Activated CD4-positive, alpha-beta T cell treated with anti-CD3 and anti-CD28 coated beads, Interleukin-2, amount 10 ng/mL, durations not matched to agents 7 days and 5 days (primary cell): ENCODE measurements at places on chromosomes 16 and 17. TPM values are rescaled to one million over a fixed set of nuclear protein-coding genes. Genes with fewer than 3 reads are reported as not detected.
A peak's percentile ranks its signal among the peaks of the same experiment; 100 is the strongest.

Gene TNK1
- 1.5 TPM for total RNA-seq

Gene HBM
- not detected for total RNA-seq

Gene EXOC3L1
- total RNA-seq: not detected

Gene AANAT
- not detected for total RNA-seq

Gene ZFP3
- 6.5 TPM for total RNA-seq

Gene DNAAF8
- 0.21 TPM for total RNA-seq

Gene VTN
- total RNA-seq: 0.08 TPM

Gene TNFRSF12A
- 2.1 TPM for total RNA-seq

Gene TPSB2
- not detected for total RNA-seq

GRCh38 chr16:81469710-81470535 lies 25.3 kb downstream of the CMIP start:
- H3K27me3 ChIP-seq: no peaks in the 10 kb centered on the region
- H3K27ac ChIP-seq: peak overlapping the region; percentile 85
- H3K36me3 ChIP-seq: peaks cover 12% of the 10 kb centered on the region
- peak overlapping the region; percentile 66 for H3K4me3 ChIP-seq

DNA sequence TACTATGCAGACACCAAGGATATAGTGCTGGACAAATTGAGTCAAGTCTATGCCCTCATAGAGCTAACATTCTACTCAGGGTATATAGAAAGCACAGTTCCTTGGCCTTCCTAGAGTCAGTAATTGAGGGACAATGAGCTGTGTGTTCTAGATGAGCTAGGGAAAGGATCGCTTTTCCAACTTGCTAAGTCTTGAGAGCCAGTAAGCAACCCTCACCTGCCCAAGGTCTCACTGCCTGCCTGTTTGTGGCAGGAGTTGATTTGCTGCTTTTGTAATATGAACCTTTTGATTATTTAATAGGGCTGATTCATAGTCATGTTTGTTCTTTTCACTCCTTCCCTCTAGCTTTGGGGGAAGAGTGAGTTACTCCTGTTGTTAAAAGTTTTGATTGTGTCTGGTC lies 6.5 kb downstream of the DDX42 start:
- no peak overlapping the region for H3K4me3 ChIP-seq
- H3K36me3 ChIP-seq: peaks cover 41% of the 10 kb centered on the region
- H3K27me3 ChIP-seq: no peaks in the 10 kb centered on the region
- no peak for DNase-seq

DNA sequence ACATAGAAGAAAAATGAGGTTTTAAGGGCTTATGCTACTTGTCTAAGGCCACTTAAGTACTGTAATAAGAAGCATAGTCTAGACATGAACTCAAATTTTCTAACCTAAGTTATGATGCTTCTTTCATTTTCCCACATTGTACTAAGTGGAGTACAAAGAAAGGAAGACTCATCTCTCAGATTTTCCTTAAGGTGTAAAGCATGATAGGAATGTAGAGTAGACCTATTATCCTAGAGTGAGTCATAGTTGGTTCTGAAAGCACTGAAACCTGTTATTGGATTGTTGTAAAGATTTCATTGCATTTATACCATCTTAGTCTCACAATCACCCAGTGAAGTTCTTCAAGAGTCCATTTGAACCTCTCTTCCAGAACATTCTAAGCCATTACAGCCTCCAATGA lies 343.8 kb downstream of the TOX3 start:
- no peaks in the 10 kb centered on the region for H3K4me1 ChIP-seq
- no peak overlapping the region for H3K27ac ChIP-seq
- DNase-seq: no peak
- H3K36me3 ChIP-seq: no peaks in the 10 kb centered on the region

DNA sequence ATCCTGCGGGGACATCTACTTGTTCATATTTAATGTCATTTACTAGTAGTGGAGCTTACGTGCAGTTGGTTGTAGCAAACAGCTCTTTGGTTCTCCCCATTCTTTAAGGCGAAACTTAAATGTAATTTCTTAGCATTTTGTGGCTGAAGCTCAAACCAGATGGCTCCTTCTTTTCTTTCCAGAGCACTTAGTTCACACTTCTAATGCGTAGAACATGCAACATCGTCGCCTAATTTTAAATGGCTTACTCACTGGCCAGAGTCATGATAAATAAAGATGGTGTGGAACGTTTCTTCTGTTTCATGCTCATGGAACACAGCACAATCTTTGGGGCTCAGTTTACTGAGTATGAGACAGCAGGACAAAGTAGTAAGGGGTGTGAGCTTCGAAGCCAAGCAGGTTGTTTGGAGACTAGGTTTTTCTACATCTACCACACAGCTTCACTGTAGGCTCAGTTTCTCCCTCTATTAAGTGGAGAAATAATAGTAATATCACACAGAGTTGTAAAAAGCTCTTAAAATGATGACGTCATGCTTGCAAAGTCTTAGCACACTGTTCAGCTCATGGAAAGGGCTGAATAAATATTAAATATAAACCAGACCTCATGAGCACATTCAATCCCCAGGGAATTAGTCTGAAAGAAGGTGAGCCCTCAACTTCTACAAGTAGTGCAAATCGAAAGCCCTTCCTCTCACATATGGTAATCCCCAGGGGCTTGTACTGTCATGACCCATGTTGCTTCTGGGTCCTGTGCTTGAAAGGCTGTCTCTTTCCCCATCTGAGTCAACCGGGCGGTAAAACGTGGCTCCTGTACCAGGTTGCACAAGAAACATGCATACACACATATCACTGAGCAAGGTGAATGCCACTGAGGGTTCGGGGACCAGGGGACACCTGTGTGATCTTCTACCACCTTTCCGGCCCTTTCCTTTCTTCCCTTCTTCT lies 384.3 kb downstream of the CDH13 start:
- no peak overlapping the region for H3K4me3 ChIP-seq
- H3K36me3 ChIP-seq: no peaks in the 10 kb centered on the region
- H3K27ac ChIP-seq: no peak overlapping the region

DNA sequence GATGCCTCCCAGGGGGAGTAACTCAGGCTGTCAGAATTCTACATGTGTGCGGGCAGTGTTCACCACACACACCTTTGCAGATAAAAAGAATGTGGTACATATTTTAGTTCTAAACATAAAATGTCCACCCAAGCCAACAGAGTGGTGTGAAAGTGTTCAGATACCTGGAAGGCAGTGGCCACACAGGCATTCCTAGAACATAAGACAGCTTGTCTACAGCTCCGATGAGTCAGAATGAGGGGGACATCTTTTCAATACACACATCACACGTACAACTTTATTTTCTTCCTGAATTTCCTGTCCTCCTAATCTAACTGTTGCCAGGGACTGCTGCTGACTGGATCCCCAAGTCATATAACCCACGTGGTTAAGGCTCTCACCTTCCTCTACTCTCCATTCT lies 142.3 kb downstream of the ZFHX3 start:
- H3K27ac ChIP-seq: peak overlapping the region; percentile 1
- no peak overlapping the region for H3K4me3 ChIP-seq
- no peaks in the 10 kb centered on the region for H3K4me1 ChIP-seq
- no peaks in the 10 kb centered on the region for H3K36me3 ChIP-seq
- H3K27me3 ChIP-seq: peaks cover 7% of the 10 kb centered on the region
- DNase-seq: no peak

- H3K4me3 ChIP-seq: peak within 1 kb of the TSS; percentile 98
- no peaks in the 10 kb centered on the region for H3K27me3 ChIP-seq
- H3K4me1 ChIP-seq: peaks cover 46% of the 10 kb centered on the region
Observed at GRCh38 chr17:5419959-5420653, at the start of gene RPAIN. TSS of gene RPAIN (plus strand) at chr17:5420182. CDS start at chr17:5420211, 29 bp downstream.

DNA sequence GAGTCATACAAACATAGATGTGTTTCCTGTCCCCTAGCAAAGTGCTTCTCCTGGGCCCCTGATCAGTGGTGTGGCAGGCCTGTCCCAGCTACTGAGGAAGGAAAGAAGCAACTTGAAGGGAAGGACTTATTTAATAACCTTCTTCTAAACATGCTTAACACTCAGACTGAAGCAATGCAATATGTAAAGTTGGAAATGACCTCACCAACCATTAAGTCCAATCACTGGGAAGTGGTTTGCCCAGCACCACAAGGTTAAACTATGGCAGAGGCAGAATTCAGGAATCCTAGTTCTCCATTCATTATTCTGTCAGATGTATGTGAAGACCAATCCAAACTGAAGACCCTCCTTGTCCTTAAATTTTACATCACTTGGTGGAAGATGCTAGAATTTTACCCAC lies 39.1 kb downstream of the CENPV start:
- H3K4me3 ChIP-seq: no peak overlapping the region
- no peaks in the 10 kb centered on the region for H3K27me3 ChIP-seq
- no peak for DNase-seq
- H3K27ac ChIP-seq: no peak overlapping the region
- H3K4me1 ChIP-seq: peaks cover 13% of the 10 kb centered on the region

- H3K27ac ChIP-seq: no peak overlapping the region
- DNase-seq: no peak
- no peaks in the 10 kb centered on the region for H3K4me1 ChIP-seq
- H3K36me3 ChIP-seq: no peaks in the 10 kb centered on the region
- H3K27me3 ChIP-seq: no peaks in the 10 kb centered on the region
Observed at GRCh38 chr16:66289051-66289680, 77.3 kb upstream of the CDH5 start.

- DNase-seq: peak; percentile 48
- peaks cover 96% of the 10 kb centered on the region for H3K4me1 ChIP-seq
- H3K36me3 ChIP-seq: peaks cover 74% of the 10 kb centered on the region
- H3K27ac ChIP-seq: peak overlapping the region; percentile 86
Observed at GRCh38 chr16:27242868-27243590, 25.5 kb downstream of the NSMCE1 start.

DNA sequence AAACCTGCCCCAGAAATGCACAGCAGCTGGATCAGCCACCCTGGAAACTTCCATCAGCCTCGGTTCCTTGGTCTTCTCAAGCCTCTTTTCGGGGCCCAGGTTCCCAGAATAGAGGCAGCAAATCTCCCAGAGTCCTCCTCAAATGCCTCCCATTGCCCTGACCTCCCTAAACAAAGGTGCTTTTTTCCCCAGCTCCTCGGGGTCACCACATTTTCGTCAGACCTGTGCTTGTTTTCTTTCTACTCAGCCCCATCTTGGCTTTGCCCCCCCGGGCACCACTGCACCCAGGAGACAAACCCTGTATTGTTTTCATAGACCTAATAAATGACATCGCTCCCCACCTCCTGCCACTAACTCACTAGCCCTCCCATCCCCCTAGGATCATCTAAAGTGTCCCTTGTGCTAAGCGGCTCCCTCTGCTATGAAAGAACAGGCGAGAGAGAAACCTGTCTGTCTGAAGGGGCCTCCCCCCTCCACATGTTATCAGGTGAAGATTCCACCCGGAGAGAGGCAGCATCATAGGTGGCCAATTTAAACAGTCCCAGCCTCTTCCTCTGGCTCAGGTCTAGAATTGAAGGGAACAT lies 451.1 kb downstream of the SOX9 start:
- no peak for DNase-seq
- peaks cover 17% of the 10 kb centered on the region for H3K27me3 ChIP-seq
- H3K27ac ChIP-seq: no peak overlapping the region
- H3K4me1 ChIP-seq: peaks cover 6% of the 10 kb centered on the region
- no peaks in the 10 kb centered on the region for H3K36me3 ChIP-seq
- H3K4me3 ChIP-seq: no peak overlapping the region

DNA sequence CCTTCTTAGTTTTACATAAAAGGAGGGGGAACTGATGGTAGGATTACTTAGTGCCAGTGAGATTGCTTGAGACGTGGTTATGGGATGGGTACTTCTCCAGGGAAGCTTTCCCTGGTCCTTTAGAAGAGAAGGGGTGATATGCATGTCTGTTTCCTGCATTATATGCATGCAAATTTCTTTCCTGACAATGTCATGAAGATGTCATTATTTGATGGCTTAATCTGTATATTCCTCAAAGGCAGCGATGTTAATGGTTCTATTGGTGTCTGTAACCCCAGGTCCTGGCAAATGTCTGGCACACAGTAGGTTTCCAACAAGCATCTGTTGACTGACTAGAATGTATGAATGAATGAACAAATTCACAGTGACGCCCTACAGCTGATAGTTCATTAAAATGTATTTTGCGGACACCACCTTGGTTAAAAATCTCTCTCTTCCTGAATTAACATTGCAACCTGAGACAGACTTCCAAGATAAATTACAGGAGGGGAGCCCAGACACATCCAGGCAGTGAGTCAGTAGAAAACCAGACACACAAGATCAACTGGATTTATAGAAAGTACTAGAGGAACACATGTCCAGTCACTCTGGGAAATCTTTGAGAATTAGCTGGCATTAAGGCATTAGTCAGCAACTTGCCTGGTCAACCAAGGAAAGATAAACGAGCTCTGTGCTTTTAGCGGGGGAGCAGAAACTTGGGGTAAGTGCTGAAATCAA lies 293.4 kb downstream of the XYLT1 start:
- H3K4me1 ChIP-seq: peaks cover 14% of the 10 kb centered on the region
- no peak overlapping the region for H3K4me3 ChIP-seq
- H3K27ac ChIP-seq: peak overlapping the region; percentile 76
- no peak for DNase-seq
- peaks cover 52% of the 10 kb centered on the region for H3K36me3 ChIP-seq

- peaks cover 3% of the 10 kb centered on the region for H3K27me3 ChIP-seq
- no peaks in the 10 kb centered on the region for H3K4me1 ChIP-seq
- no peak overlapping the region for H3K4me3 ChIP-seq
- no peak overlapping the region for H3K27ac ChIP-seq
- no peak for DNase-seq
Observed at GRCh38 chr17:19333736-19334290, 28.7 kb downstream of the B9D1 start.

DNA sequence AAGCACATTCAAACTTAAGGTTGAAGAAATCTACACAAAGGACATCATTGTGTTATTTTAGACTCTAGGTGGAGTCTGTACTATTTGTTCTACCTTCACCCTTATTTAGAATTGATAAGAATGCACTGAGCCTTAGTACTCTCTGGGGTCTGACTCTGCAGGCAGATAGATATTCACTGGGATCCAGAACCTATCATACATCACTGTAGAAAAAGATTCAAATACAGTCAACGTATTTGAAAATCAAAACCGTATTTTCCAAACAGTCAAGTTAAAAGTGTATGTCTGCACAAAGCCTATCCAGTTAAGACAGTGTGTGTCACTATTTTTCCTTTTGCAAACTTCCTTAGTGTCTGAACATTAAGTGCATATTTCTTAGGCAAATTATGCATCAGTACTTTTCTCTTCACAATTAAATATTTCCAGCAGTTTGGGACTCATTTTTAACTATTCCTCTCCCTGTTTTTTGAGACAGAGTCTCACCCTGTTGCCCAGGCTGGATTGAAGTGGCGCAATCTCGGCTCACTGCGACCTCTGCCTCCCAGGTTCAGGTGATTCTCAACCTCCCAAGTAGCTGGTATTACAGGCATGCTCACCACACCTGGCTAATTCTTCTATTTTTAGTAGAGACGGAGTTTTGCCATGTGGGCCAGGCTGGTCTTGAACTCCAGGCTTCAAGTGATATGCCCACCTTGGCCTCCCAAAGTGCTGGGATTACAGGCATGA lies 22.3 kb downstream of the MOSMO start:
- no peak overlapping the region for H3K27ac ChIP-seq
- no peak for DNase-seq
- H3K4me3 ChIP-seq: no peak overlapping the region
- H3K36me3 ChIP-seq: peaks cover 27% of the 10 kb centered on the region

DNA sequence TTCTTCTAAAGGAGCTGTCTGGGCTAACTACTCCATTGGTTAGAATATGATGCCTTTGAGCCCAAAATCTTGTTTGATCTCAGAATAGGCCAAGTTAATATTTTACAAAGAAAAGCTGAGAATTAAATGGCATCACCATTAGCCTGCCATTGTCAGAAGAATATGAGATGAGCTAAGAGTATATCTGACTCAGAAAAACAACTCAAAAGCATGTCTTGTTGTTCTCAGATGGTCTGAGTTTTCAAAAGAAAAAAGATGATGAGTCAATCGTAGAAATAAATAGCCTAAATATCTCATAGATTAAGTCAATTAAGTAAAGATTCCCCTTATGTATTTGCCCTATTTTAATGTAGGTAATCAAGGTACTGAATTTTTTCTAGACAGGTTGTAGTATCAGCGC lies 197.1 kb upstream of the TBX2 start:
- H3K27me3 ChIP-seq: peaks cover 2% of the 10 kb centered on the region
- no peak overlapping the region for H3K27ac ChIP-seq
- no peaks in the 10 kb centered on the region for H3K4me1 ChIP-seq
- H3K36me3 ChIP-seq: no peaks in the 10 kb centered on the region
